Prostate gland (tissue), 2 donors: ENCODE measurements at places on chromosomes 7 and 10. TPM values are rescaled to one million over a fixed set of nuclear protein-coding genes. Genes with fewer than 3 reads are reported as not detected.

The CPA2 gene
- not detected for total RNA-seq

The TRIL gene
- 3.5 TPM for total RNA-seq

The ANKRD30A gene
- 1.5 TPM for total RNA-seq

The PRSS37 gene
- total RNA-seq, result 0.51 TPM

The SFTPD gene
- total RNA-seq, result 2.1 TPM

The LRRC61 gene
- 34.4 TPM for total RNA-seq

The MET gene
- 14.2 TPM for total RNA-seq

The ASZ1 gene
- 6.1 TPM for total RNA-seq

DNA sequence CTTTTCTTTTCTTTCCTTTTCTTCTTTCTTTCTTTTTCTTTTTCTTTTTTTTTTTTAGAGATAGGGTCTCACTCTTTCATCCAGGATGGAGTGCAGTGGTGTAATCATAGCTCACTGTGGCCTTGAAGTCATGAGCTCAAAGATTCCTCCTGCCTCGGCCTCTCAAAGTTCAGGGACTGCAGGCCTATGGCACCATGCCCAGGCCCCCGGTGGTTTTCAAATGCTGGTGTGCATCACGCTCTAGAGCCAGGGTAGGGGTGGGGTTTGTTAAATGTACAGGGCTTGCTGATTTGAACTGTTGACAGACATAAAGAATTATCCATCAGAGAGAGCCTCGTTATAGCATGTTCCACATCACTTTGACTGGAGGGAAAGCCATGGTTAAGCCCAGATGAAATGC lies 5.8 kb downstream of the MINDY4 start:
- no peak for DNase-seq

DNA sequence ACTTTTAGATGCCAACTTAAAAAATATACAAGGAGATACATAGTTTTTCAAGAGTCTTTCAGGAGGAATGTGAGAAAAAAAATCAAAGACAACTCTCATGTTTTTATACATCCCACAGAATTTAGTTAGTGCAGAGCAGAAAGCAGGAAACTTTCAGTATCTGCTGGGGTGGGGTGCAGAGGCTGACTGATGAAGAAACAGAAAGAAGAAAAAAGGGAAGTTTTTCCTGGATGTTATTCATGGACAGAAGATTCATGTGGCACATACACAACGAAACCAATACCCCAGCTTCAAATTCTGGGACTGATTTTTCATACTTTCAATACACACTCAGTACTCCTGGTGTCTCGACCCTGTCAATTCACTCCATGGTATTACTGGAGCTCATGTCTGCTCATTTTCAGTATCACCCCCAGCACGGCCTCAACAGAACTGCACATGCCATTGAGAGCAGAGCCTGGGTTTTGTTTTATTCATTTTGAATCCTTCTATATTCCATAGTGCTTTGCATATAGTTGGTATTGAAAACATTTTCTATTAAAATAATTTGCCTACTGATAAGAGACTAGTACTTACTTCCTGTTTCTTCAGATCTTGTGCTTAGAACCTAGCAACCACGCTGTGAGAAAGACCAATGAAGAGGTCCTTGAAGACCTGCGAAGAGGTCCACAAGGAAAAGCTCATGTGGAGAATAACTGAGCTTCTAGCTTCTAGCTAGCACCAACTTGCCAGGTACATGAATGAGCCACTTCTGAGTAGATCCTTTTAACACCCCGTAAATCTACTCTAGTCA lies 49.0 kb downstream of the NDUFB2 start:
- DNase-seq, result no peak

DNA sequence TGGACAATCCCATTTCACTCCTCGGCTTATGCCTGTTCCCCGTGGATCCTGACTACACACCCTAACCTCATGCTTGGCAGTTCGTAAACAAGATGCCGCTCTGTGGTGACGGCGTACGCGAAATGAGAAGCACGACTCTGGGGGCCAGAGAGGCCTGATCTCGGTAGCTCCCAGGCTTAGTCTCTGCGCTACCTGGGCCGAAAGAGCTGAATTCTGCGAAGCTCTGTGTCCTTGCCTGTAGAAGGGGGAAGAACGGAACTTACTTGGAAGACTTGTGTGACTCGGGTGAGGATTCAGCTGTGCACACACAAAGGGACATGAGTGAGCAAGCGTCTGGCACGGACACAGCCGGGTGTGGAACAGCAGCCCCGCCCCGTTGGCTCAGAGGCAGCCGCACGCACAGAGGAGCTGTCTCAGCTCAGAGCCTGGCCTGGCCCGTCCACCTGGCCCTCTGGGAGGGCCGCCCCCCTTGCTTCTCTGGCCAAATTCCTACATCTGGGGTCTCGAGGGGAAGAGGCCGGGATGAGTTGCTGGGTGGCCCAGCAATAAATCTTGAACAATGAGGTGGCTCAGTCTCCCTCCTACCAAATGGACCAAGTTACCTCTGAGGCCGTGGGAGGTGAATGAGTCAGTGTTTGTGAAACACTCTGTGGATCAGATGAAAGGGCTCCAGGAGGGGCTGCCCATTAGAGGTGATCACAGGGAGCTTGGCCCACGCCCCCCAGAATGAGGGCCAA lies 83.8 kb downstream of the PDGFA start:
- peak; percentile 96 for DNase-seq

DNA sequence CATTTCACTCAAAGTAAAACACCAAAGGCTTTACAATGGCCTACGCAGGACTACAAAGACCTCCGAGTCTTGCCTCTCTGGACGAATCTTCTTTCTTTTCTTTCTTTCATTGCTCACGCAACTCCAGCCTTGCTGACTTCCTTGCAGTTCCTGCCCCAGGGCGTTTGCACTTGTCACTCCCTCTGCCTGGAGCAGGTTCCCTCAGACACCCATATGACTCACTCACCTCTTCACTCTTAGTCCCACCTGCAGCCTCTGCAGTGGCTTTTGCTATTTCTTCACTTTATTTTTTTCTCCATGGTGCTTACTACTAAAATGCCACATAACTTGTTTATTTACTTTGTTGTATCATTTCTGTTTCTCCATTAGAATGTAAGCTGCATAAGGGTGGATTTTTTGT lies 33.1 kb downstream of the GHRHR start:
- no peak for DNase-seq

DNA sequence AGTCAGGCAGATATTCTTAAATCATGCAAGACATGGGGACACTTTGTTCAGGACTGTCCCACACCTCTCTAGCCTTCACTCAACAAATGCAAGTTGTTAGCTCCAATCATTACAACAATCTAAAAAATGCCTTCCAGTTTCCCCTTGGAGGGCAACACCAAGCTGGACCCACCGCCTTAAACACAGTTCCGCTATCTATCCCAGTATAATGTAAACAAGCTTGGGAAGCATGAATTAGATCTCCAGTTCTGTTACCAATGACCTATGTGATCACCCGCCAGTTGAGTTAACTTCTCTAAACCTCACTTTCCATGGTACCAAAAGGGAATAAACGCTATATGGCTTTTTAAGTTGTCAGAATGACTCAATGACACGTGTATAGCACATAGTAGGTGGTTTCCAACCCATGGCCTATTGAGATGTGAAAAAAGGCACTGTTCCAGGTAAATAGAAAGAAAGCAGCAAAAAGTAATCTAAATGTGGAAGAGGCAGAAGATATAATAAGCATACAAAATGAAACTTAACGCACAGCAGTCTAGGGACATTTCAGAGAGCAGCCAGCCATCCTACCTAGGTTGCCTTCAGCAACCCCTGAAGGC lies 2.4 kb upstream of the REEP3 start:
- DNase-seq, result no peak

GRCh38 chr10:53325066-53325465 lies 552.5 kb upstream of the MBL2 start:
- DNase-seq, result no peak

DNA sequence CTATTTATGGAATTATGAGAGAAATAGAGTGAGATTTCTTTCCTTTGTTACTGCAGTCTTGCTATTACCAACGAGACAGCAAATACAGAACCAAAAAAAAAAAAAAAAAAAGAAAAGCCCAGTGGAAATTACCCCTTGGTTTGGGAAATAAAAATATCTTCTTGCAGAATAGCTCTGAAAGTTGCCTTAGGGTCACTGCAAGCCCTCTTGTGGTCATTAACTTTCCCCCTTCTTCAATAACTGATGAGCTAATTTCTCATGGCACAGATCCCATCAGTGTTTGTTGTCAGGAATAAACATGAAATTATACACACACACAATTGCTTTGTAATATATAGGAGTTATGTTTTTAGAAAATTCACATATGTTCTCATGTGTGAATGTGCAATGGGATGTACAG lies 111.0 kb upstream of the FEZF1 start:
- DNase-seq, result no peak

DNA sequence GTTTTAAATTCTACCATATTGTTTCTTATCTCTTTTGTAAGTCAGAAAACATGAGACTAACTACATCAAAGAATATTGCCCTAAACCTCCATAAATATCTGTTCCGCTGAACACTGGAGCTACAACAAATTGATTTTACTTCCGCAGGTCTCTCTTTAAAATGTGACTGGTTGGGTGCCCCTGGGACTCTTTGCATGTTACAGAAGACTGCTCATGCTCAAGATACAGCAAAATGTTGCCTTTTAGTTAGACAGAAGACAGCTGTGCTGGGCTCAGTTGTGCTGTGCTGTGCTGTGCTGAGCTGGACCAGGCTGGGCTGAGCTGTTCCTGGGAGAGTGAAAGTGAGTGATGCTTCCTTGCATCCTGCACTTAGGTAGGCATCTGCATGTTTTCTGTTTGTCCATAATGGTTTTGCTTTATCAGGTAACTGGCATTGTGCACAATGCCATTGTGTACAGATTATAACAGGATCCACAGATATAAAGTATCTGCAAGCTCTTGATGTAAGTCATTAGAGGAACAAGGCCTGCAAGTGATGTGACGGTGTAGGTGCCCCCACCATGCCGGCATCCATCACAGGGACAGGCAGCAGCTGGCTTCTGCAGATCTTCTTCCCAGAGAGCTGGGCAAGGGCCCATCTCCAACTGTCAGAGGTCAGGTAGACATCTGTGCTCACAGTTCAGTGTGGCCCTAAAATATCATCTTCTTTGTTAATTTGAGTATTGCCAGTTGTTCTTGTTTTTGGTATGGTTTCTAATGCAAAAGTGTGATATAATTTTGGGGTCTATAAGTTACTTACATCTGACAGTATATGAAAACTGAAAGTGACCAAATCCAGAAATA lies 972.5 kb upstream of the CELF2 start:
- DNase-seq, result no peak

GRCh38 chr7:92836489-92836999 lies at the start of gene CDK6:
Gene CDK6 (minus strand): TSS chr7:92836573. CDS start chr7:92833323, 3,250 bp downstream.
- DNase-seq, result peak; percentile 51

DNA sequence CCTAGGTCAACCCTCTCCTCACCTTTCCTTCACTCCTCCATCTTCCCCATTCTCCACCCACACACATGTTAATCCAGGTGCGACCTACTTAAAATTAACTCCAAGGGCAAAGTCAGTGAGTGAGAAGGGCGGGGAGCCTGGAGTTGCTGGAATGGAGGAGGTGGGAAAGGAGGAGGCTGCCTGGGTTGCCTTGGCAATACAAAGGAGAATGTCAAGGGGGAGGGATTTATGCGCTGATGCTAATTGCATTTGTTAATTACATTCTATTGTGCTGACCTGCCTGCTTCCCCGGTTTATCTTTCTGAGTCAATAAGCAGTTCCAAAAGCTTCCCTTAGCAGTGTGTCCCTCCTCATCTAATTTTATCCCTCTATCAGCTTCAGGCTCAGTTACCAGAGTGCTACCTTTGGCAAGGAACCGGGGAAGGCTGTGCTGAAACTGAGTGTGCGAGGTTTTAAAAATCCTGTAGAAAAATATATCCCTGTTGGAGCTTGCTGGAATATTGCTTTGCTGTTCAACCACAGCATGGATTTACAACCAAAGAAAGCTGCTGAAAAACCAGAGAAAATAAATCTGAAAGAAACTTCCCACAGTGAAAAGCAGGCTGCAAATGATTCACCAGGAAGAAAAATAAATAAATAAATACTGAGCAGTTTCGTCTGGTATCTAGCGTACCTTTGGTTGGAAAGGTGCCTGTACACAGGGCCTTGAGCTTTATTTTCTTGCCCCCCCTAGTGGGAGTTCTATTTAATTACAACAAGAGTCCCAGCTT lies 113.2 kb upstream of the DGKB start:
- peak; percentile 59 for DNase-seq

GRCh38 chr7:49866910-49867309 lies 93.5 kb downstream of the VWC2 start:
- no peak for DNase-seq

- DNase-seq, result no peak
Observed at GRCh38 chr7:28125431-28126409, 54.9 kb downstream of the JAZF1 start.

DNA sequence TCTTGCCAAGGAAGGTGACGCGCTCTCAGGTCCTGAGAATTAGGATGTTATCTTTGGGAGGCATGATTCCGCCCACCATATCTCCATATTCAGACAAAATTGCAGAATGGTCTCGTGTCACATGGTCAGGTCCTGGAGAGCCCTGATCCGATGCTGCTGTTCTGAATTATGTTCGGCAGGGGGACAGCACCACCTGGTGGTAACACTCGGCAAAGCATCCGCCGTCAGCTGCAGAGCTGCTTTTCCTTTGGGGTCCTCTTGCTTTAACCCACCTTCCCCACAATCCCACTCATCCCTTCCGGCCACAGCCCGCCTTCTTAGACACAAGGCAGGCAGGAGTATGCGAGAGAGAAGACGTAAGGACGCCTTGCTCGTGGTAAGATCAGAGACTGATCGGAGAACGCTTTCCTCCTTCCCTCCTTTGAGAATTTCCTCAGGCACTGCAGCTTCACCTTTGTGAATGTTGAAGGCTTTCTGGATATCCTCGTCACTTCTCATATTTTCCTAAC lies 327.8 kb upstream of the C7orf33 start:
- DNase-seq, result peak; percentile 50

- no peak for DNase-seq
Observed at GRCh38 chr7:30260246-30260768, 24.1 kb upstream of the ZNRF2 start.

DNA sequence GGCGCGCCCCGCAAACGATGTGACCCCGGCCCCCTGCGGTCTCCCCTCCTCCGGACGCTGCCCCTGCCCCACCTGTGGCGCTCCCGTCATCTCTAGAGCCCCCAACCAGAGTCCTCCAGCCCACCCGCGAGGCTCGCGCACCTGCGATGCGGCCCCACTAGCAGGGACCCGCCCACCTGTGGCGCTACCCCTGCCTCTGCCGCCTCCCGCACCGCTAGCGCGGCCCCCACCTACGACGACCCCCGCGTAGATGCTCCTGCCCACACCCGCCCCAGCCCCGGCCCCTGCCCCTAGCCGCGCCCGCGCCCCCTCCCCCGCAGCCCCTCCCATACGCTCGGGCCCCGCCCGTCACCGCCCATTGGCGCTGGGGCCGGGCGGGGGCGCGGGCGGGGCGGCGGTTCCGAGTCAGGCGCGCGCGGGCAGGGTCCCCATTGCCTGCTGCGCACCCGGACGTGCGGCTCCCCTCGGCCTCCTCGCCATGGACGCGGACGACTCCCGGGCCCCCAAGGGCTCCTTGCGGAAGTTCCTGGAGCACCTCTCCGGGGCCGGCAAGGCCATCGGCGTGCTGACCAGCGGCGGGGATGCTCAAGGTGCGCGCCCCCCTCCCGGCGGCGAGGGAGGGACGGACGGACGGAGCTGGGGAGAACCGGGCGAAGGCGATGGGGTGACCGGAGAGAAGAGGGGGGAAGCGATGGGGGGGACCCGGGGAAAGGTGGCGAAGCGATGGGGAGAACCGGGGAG lies at the start of gene PFKP:
PFKP (plus strand) TSS at position 431 of the 741 bp plus-strand sequence; CDS start at position 479, 48 bp downstream.
- peak; percentile 53 for DNase-seq

- DNase-seq, result peak; percentile 16
Observed at GRCh38 chr7:88357294-88357693, 50.6 kb upstream of the STEAP4 start.

- DNase-seq, result peak; percentile 26
Observed at GRCh38 chr7:50092579-50093491, at the start of gene ZPBP. Gene ZPBP (minus strand): TSS chr7:50093246. CDS start chr7:50093194, 52 bp downstream.
